ENCODE measurements at places on chromosomes 4 and X. TPM values are rescaled to one million over a fixed set of nuclear protein-coding genes. Genes with fewer than 3 reads are reported as not detected.

The RNF150 gene
- 0.02 TPM for total RNA-seq

The CLDN34 gene
- total RNA-seq: not detected

The CFI gene
- not detected for total RNA-seq

The CCDC120 gene
- 5.9 TPM for total RNA-seq

The BMP3 gene
- not detected for total RNA-seq

The C4orf50 gene
- total RNA-seq: 0.27 TPM

The NSG1 gene
- 11.0 TPM for total RNA-seq

The ARHGEF9 gene
- 22.3 TPM for total RNA-seq

The GLRA2 gene
- not detected for total RNA-seq

The NHSL2 gene
- total RNA-seq: 1.00 TPM

The MAGEA8 gene
- not detected for total RNA-seq

The PAGE1 gene
- total RNA-seq: not detected

The HPRT1 gene
- total RNA-seq: 77.4 TPM

The WDR44 gene
- total RNA-seq: 23.3 TPM

The ENPP6 gene
- 0.47 TPM for total RNA-seq

The ADH7 gene
- total RNA-seq: not detected

The ANTXR2 gene
- total RNA-seq: 30.0 TPM

The SLC25A43 gene
- 4.0 TPM for total RNA-seq
